ENCODE measurements at places on chromosomes 4 and X. TPM values are rescaled to one million over a fixed set of nuclear protein-coding genes. Genes with fewer than 3 reads are reported as not detected.

GLRB gene
- 6.5 TPM for polyA plus RNA-seq

DDX53 gene
- polyA plus RNA-seq = not detected

GYG2 gene
- polyA plus RNA-seq = 3.0 TPM

DNA sequence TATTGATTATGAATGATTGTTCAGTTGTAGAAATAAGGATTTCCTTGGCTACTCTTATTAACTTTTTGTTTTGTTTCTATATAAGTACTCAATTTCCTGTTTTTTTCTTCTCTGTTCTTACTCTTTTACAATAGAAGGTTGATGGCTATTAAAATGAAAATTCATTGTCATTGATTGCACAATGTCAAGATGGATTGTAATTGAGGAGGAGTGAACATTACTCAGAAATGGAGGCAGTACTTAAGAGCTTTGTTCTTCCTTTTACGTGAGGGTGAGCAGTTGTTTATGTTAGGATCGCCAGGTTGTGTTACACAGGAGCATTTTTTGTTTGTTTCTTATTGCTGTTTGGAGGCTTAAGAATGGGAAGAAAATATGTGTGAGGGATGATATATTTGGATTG is 2062.4 kb downstream of the ARAP2 start:
- DNase-seq = no peak

GRCh38 chrX:122517786-122518185 is 666.3 kb upstream of the GRIA3 start:
- no peak for DNase-seq

- no peak for DNase-seq
Observed at GRCh38 chr4:130808492-130808891, 1712.5 kb downstream of the C4orf33 start.

DNA sequence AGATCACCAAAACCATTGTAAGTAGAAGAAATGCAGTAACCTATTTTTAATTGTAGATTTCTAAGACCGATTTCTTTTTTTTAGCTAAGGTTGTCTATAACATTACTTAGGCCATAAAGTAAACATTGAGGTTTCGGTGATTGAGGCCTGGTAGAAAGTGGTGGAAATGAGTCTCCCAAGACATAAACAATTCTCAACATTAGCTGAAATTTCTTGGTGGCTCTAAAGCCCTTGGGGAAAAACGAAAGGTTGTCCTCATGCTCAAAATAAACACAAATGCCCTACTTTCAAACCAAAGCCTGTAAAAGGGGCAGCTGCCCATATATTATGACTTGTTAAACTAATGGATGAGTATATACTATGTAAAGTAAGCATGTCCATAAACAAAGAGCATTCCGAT is 98.8 kb downstream of the SCFD2 start:
- no peak for DNase-seq

DNA sequence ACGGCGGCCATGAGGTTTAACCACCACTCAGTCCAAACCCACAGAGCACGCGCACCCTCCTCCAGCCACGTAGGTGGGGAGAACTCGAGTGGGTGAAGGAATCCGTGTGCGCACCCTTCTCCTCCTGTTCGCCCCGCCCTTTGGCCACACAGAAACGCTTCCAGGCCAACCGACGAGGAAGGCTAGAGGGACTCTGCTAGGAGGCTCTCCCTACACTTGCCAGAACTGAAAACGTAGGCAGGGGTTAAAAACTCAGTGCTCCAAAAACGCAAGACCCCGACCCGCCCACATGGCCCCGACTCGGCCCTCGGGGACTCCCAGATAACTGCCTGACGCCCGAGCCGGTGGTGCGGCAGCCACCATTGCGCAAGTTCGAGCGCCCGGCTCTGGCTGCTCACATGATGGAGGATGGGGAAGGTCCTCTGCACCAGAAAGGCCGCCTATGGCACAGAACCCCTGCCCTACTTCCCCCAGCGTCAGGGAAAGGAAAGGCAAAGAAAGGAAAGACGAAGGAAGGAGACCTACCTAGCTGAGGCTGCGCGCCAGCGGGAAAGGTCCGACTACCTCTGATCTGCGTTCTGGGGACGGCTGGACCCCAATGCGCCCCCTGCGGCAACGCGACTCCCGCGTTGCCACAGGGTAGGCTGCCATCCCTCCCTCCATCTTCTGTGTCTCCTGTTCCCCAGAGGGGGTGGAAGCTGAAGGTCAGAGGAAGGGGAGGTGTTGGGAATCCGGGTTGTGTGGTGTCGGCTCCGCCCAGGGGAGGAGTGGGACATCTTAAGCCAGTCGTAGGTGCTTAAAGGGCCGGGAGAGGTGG is 201.9 kb upstream of the AGTR2 start:
- DNase-seq = peak; percentile 32

DNA sequence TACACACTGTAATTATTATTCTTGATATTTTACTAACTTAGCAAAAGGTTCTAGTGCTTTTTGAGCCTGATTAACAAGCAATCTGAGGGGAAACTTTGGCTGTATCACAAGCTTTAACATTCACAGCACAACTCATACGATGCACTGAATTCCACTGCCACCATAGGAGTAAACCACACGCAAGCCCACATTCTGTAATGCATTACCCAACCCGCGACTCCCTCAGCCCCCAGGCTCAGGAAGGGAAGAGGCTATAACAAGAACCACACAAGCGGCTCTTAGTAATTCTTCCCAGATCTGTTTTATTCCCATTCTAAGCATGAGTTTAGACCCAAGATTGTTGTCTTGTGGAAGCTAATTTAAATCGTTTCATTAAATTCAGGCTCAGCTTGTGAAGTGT is 138.5 kb upstream of the TBL1X start:
- DNase-seq = no peak

DNA sequence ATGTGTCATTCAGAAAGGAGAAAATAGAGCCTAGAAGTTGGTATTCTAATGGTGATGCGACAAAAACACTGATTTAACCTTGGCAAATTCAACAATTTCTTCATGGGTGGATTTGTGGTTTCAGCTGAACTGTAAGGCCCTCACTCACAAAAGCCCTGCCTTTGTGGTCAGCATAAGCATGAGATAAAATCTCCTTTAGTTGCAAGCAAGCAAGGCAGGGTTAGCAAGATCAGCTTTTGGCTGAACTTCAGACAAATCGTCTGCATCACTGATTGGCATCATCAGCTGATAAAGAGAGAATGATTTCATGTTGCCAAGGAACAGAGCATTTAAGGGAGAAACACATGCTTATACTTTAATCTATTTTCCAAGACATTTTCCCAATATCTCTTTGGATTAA is 2582.2 kb downstream of the PCDH7 start:
- DNase-seq = no peak

DNA sequence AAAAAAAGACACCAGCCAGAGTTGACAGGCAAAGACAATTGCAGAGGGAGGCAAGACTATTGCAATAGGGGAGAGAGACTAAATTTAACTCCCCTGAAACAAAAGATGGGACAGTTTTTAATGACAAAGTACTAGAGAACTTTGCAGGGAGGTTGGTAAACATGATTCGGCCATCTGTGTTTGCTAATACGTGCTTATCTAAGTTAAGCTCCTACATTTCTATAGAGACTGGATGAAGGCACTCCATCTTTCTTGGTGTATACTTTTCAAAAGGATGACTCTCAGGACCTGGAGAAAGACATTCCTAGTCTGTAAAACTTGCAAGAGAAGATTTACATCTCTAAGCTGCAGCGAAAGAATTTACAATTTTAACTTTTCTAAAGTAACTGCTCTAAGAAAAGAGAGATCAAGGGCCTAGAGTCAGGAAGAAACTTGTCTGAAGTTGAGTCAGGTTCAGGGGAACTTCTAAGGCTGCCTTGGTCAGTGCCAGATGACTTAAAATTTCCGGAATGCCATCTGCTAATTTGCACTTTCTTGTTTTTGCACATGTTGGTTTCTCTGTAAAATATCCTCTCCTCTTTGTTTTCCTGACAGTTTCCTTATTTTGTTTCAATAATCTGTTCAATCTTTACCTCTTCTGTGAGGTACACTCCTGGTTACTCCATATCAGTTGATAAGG is 10.6 kb downstream of the ADAM29 start:
- no peak for DNase-seq

- no peak for DNase-seq
Observed at GRCh38 chrX:17369309-17369708, 5.7 kb upstream of the NHS start.
